ENCODE measurements at places on chromosomes 4 and X. TPM values are rescaled to one million over a fixed set of nuclear protein-coding genes. Genes with fewer than 3 reads are reported as not detected.

The SSX2 gene
- not detected for total RNA-seq

The ETDA gene
- not detected for total RNA-seq

The STPG2 gene
- total RNA-seq = 0.32 TPM

GRCh38 chr4:92021203-92021602, 282.6 kb upstream of the GRID2 start:
- no peak for DNase-seq

DNA sequence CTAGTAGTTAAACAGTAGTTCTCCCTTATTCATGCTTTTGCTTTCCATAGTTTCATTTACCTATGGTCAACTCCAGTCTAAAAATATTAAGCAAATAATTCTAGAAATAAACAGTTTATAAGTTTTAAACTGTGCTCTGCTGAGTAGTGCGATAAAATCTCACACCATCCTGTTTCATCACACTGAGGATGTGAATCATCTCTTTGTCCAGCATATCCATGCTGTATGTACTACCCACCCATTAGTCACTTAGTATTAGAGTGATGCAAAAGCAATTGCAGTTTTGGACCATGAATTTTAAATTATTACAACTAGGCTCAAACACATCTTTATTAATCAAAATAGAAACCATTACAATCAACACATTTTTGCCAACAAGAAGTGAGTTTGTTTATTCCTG, 187.4 kb downstream of the TEX13C start:
- peak; percentile 1 for DNase-seq

- no peak for DNase-seq
These were observed 67.4 kb upstream of the ARHGAP24 start for GRCh38 chr4:85407546-85407945.
